CD4-positive, alpha-beta T cell treated with Interferon alpha-2 for 1 hour (primary cell): ENCODE measurements at places on chromosomes 5 and 9.

GRCh38 chr9:126125577-126125976 lies 201.1 kb upstream of the MVB12B start:
- DNase-seq, result no peak

- DNase-seq, result no peak
Observed at GRCh38 chr5:73030995-73031394, 75.2 kb downstream of the FCHO2 start.

- no peak for DNase-seq
Observed at GRCh38 chr9:93667006-93667405, 90.6 kb downstream of the PHF2 start.

- no peak for DNase-seq
Observed at GRCh38 chr5:56807679-56808078, 7.7 kb upstream of the MAP3K1 start.

DNA sequence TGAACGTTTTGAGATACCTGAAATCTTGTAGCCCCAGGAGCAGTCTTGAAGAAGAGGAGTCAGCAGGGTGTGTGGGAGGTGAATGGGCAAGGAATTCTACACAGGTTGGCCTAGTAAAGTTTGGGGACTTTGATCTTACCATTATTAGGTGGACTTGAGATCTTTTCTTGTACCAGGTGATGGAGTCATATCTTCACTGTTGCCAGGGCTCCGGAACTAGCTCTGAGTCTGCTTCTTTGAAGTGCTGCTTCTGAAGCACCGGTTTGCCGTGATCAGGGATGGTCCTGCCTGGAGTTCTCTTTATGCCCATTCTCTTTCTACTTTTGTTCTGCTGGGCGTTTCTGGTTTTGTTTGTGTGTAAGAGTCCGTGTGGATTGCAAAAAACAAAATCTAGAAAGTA lies 27.4 kb downstream of the RCL1 start:
- no peak for DNase-seq

- no peak for DNase-seq
Observed at GRCh38 chr5:172453986-172454357, 353 bp downstream of the SH3PXD2B start.

DNA sequence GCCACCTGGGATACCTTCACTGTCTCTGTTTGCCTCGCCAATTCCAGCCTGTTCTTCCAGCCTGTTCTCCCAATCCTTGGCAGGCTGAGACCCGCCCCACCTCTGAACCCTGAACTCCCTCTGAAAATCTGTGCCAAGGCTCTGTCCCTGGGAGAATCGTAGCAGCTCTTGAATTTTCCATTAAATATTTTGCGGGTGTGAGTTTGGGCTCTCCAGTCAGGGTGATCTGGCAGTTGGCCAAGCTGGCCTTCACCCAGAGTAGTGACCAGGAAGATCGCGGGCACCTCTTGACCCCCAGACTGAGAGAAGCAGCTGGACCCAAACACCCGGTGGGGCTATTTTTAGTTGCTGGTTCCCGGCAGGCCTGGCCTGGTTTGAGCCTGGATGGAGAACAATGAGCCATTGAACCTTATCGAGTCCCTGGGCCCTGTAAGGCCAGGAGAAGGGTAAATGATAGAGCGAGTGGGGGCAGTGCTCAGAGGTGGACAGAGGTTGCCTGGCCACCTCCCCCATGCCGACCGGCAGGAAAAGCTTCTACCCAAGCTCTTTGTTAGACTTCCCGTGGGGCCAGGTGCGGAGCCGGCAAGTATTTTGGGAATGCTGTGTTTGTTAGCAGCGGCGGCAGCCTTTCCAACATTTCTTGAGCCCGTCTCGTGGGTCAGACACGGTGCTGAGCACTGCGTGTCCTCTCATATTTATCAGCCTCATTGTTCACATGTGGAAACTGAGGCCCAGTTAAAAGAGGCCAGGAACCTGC lies 146.2 kb downstream of the RGS3 start:
- DNase-seq, result no peak

DNA sequence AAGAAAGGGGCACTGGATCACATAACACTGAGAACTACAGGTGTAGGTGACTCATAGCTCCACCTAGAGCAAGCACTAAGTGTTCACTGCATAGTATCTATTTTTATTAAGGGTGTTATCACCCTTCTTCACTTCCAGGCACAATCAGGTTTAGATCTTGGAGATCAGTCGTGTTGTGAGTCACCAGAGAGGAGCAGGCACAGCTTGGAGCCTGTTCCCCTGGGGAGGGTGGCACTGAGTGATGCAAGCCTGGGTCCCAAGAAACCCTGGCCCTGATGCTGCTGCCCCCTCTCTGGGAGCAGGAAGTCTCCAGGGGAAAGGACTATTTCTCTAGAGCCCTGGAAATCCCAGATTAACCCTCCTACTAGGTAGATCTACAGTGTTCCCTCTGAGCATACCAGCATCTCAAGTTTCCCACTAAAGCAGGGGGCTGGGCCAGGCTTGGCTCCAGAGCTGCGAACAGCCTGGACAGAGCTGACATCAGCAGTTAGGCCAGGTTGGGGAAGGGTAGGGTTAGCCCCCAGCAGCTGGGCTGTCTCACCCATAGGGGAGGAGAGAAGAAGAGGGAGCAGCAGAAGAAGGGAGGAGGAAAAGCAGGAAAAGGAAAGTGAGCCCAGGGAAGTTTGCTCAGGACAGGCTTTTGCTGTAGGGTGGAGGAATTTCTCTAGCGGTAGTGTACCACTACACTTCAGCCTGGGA lies 28.1 kb upstream of the SPINK4 start:
- no peak for DNase-seq

DNA sequence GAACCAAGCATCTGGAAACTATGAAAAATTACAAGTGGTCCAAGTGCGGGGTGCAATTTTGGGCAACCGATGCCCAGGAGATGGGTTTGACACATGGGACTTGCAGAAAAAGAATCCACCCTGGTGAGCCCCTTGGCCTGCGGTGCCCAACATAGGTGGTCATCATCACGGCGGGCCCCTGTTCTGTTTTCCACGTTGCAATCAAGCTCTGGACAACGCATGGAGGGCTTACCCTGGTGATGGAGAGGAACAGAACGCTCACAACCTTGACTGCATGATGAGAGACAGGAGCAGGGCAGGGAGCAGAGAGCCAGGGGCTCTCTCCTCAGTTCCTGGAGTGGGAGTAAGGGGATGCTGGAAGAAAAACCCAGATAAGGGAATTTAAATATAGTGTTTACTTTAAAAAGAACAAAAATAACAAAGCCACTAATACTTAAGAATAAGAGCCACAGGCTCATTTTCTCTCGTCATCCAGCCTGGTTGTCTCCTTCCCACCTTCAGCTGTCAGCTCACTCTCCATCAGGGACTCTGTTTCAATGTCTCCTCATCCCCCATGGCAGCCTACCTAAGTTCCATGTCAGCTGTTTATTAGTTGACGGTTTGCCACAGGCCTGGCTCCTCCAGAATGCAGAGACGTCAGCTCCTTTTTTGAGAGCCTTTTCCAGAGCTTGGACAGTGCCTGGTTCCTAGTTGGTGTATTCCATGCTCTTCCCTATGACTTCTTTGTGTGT lies 172.1 kb downstream of the GADD45G start:
- DNase-seq, result no peak

GRCh38 chr5:179343719-179344430 lies 1.4 kb downstream of the ADAMTS2 start:
- DNase-seq, result no peak

DNA sequence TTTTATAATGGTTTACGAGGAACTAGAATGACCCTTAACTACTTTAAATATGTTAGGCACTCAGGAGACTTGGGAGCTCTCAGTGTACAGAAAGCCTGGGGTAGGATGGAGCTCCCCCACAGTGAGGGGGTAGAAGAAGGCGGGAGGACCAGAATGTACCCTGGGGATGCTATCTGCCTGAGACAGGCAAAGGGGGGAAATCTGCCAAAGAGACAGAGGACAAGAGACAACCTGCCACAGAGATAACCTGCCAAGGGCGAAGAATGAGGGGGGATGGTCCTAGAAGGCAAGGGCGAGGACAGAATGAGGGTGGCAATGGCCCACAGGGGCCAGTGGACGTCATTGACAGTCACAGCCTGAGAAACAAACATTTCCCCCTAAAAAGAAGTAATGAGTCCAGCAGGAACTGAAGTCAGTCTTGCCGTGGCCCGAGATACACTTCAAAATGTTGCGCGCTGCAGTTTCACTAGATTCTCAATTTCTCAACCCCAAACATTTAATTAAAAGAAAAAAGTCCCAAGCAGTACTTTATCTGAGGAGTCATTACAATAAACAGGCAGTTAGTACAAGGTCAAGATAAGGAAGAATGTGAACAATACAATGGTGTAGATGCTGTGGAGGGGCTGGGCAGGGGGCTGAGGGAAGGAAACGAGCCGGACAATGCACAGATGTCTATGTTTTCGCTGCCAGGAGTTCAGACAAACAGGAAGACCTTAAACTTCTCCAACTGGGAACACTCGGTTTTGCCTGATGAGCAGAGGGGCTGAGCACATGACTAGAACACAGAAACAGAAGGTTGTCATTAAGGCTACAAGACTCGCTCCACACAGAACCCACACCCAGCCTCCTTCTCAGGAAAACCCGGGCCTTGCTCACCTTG lies 125.0 kb downstream of the LHFPL2 start:
- DNase-seq, result no peak

DNA sequence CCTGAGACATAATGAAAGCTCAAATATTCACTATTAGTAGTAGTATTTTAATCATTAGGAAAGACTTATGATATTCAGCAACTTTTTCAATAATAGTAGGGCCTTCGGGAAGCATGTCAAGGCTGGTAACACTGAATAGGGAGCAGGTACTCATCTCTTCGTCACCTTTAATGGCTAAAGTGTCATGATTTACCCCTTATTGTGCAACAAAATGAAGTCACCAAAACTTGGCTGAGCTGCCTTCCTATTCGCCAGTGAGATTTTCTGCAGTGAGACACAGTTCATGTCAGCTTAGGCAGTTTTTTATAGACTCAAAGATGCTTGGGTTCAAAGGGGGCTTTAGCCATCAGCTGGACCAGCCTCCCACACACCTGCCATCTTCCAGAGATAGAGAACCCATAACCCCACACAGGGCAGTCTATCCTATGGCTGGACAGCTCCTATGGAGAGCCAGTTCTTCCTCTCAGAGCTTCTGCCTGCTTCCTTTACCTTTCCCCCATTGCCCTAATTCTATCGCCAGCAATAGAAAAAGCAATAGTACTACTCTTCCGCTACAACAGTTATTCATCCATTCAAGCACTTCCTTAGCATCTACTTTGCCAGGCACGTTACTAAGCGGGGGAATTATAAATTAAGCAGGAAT lies 2.3 kb upstream of the CPLX2 start:
- DNase-seq, result no peak

DNA sequence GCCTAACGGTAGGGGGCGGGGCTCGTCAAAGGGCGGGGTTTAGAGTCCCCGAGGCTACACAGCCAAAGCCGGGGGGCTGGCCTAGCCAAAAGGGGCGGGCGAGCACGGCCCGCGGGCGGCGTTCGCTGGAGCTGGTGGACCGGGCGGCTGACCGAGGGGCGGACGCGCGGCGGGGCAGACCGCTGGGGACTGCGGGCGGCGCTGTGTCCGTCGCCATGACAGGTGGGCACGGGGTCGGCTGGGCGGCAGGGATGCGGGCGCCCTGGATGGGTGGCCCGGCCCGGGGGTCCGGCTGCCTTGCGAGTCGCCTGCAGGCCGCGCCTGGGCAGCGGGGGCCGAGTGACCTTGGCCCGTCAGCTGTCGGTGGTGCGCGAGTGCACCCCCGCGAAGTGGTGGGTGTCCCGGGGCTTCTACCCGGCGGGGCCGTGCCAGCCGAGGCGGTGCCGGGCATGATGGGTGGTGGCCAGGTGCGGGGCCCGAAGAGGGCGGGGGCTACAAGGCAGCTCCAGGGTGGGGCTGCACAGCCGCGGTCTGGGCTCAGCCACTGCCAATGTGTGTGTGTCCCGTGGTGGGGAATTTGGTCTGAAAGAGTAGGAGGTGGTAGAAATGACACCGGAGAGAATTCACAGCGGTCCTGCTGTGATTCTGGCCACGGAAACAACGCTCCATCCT lies at the start of gene CARD19:
Gene CARD19 (plus strand): TSS at position 87 of the 672 bp plus-strand sequence. CDS start 129 bp downstream, at position 216.
- DNase-seq, result peak; percentile 45

- DNase-seq, result peak; percentile 32
Observed at GRCh38 chr5:179805529-179806249, 977 bp downstream of the MGAT4B start.

GRCh38 chr9:17900606-17901005 lies 321.7 kb downstream of the SH3GL2 start:
- no peak for DNase-seq

DNA sequence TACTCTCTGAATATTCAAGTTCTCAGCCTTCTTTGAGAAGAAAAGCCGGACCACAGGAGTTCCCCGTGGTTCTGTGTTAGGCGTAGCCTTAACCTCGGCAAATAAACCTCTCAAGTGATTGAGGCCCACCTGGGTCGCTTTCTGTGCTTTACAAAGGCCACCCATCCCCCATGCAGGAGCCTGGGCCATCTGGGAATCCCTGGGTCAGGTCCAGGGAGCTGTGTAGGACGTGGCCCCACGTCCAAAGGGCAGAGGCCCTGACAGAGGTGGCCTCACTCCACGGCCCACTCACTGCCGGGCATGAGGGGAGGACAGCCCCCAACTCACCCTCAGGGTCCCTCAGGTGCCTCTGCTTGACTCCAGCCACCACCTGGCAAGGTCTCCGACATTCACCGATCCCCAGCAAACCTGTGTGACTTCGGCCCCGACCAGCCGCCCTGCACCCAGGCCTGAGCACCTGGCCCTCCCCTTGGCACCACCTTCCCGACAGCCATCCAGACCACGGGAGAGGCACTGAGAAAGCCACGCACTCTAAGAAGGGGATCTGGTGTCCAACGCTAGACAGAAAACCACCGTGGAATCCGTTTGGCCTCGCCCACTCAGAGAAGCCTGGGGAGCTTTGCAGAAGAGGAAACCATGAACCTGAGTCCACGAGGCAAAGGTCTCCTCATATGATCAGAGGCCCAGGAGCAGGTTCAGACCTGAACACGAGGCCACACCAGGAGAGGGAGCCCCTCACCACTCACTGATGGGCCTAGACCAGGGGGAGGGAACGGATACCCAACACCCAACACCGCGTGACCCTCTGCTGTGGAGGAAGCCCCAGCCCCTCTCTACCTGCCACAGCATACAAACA lies 4.5 kb downstream of the SLC12A7 start:
- no peak for DNase-seq

GRCh38 chr5:45098483-45098882 lies 289.7 kb downstream of the MRPS30 start:
- no peak for DNase-seq

- DNase-seq, result peak; percentile 13
Observed at GRCh38 chr9:70510157-70510770, 95.8 kb upstream of the KLF9 start.
